ENCODE measurements at places on chromosomes 6 and 20.

- DNase-seq: no peak
Observed at GRCh38 chr20:9792674-9793073, 46.2 kb downstream of the PAK5 start.

DNA sequence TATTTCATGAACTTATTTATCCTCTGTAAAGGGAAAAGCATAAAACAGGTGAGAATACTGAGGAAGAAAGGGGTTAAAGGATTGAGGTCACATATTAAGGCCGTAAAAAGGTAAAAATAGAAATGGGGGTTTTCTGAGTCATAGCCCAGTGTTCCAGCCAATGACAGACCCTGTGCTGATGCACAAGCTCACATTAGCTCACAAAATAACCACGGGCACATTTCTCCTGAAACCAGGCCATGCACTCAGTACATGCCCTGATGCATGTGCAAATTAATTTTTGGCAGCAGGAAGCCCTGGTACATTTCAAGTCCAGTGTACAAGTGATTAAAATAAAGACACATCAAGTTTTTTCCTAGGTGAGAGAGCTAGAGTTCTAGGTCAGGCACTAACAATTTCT is 194.4 kb downstream of the TMEM200A start:
- DNase-seq: no peak

- DNase-seq: no peak
Observed at GRCh38 chr6:41262401-41262800, 24.1 kb downstream of the TREM1 start.

DNA sequence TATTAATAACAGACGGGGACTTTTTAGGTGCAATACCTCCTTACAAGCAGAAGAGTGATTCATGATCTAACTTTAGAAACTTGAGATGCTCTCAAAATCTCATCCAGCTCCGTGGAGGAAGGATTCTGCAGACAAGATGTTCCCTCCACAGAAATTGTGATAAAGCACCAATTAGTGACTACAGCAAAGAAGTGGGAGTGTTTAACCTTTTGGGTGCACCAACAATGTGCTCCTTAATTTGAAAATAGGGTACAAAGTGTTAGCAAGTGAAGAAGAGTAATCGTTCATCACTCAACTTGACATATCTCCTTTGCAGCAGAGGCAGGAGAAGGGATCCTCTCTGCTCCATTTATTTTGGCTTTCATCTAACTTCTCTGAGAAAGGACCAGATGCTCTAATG is 22.8 kb upstream of the SCP2D1 start:
- no peak for DNase-seq

GRCh38 chr6:162620073-162620472 is 107.5 kb downstream of the PRKN start:
- no peak for DNase-seq

GRCh38 chr20:4063631-4064030 is 48.3 kb upstream of the RNF24 start:
- no peak for DNase-seq

- no peak for DNase-seq
Observed at GRCh38 chr6:30283761-30284160, 43.0 kb upstream of the TRIM39 start.

DNA sequence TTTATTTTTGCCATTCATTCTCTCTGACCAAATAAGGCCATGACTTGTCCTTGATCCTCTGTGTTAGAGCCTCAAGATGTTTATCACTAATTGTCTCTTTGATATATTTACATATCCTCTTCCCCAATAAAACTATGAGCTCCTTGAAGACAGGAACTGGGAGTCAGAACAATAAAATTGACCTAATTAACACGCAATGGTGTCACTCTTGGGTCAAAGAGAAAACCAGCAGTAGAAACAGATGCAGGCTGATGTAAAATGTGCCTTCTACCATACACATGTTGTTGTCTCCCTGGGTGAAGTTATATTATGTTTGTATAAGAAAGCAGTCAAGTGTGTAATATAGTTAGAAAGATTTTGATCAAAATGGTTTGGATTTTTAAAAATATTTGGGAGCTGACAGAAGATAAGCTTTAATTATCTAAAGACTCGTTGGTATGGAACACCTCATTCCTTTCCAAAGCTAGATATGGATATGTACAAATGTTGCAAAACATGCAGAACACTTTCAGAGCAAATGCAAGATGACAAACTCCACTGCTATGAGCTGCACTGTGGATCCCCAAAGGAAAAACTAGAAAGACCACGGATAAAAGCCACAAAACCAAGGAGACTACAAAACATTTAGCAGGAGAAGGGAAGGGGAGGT is 109.7 kb upstream of the STMND1 start:
- DNase-seq: no peak

GRCh38 chr6:105859457-105859856 is 226.7 kb upstream of the PRDM1 start:
- no peak for DNase-seq

DNA sequence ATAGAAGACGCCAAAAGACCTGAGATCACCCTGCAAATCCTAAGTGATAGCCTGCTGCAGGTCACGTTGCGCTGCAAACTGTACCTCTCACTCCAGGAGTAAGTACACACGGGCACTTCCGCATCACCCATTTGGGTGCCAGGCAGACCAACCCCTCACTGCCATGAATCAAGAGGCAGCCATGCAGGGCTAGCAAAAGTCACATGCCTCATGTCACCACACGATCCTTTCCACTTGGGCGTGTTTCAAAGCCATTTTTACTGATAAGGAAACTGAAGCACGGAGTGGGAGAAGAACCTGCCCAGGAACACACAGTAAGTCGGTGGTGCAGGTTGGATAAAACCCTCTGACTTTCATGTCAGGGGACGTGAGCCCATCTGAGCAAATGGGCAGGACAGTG is 37.0 kb downstream of the BPIFB1 start:
- DNase-seq: no peak

GRCh38 chr6:436308-437036 is 44.9 kb downstream of the IRF4 start:
- DNase-seq: no peak

GRCh38 chr6:90105506-90106170 is 191.0 kb downstream of the BACH2 start:
- DNase-seq: no peak

Measured in left ventricle myocardium superior (tissue), 1 donor.